Inflammatory macrophage (primary cell): ENCODE measurements at places on chromosomes 2 and 18.

- no peak for DNase-seq
These were observed 9.5 kb downstream of the CHPF start for GRCh38 chr2:219533930-219534661.

DNA sequence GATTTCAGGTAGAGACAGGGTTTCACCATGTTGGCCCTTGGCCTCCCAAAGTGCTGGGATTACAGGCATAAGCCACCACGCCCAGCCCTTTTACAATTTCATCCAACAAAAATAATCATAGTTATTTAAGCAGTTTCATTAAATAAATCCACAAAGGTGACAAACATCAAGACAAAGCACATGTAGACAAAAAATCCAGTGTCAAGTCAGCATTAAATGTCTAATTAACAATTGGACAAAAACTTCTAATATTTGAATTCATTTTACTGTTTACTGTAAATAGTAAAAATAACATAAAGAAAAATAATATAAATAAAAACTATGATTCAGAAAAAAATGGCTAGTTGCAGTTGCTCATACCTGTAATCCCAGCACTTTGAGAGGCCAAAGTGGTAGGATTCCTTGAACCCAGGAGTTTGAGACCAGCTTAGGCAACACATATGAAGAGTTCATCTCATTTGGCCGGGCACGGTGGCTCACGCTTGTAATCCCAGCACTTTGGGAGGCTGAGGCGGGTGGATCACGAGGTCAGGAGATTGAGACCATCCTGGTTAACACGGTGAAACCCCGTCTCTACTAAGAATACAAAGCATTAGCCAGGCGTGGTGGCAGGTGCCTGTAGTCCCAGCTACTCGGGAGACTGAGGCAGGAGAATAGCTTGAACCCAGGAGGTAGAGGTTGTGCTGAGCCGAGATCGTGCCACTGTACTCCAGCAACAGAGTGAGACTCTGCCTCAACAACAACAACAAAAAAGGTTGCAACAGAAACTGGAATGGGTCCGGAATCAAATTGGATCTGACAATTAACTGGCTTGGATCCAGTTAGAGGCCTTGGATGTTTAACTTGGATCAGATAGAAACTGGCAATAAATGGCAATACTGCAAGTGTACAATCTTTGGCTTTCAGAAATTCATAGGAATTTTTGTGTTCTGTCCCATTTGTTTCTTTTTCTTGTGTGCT lies 56.9 kb upstream of the MAT2A start:
- no peak for DNase-seq

DNA sequence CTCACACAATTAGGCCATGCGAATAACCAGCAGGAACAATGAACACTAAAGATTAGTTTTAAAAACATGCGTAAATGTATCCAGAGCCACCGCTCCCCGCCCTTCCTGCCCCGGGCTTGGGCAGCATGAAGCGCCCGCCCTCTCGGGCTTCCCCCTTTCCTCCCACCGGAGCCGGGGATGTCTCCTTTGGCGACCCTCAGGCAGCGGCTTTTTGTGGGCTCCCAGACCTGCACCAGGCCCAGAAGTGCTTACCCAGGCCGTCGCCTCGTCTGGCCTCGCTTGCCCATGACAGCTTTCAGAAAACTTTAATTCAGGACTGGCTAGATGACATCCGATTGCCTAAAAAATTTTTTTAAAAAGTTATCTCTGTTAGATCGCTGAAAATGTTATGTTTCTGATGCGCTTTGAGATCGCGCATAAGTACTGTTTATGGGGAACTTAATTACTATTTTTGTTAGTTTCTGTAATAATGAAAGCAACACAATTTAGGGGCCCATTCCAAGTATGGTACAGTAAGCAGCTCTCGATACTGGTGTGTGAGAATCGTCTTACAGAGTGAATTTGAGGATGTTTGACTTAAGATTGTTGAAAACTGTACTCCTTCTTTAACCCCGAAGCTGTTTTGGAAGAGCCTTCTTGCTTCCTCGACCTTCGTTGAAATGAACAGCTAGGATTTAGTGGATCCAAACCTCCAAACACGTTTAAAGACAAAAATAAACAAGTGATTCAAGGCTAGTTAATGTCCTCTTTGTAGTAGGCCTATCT lies 1.1 kb downstream of the MAP3K20 start:
- DNase-seq = peak; percentile 8

- DNase-seq = peak; percentile 55
These were observed 212.6 kb downstream of the TNS1 start for GRCh38 chr2:217790195-217790594.

DNA sequence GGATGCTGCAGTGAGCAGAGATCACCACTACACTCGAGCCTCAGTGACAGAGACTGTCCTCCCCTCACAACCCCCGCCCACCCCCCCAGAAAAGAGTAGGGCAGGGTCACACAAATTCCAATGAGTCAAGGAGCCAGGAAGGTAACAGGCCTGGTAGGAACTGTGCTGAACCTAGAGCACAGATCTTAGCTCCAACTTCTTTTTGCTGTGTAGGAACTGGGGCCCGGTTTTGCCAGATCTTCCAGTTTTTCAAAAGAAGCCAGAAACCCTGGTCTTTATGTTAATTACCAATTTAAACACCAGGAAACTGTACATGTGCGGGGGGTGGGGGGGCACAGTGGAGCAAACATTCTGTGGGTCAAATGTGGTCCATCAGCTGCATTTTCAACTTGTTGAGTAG lies 71.0 kb downstream of the PRPF40A start:
- DNase-seq = no peak

GRCh38 chr2:145543155-145543554 lies 1023.2 kb upstream of the ZEB2 start:
- DNase-seq = no peak

GRCh38 chr2:18924886-18925285 lies 335.5 kb upstream of the NT5C1B start:
- no peak for DNase-seq

- DNase-seq = no peak
These were observed 36.9 kb upstream of the KLF7 start for GRCh38 chr2:207202645-207203044.

DNA sequence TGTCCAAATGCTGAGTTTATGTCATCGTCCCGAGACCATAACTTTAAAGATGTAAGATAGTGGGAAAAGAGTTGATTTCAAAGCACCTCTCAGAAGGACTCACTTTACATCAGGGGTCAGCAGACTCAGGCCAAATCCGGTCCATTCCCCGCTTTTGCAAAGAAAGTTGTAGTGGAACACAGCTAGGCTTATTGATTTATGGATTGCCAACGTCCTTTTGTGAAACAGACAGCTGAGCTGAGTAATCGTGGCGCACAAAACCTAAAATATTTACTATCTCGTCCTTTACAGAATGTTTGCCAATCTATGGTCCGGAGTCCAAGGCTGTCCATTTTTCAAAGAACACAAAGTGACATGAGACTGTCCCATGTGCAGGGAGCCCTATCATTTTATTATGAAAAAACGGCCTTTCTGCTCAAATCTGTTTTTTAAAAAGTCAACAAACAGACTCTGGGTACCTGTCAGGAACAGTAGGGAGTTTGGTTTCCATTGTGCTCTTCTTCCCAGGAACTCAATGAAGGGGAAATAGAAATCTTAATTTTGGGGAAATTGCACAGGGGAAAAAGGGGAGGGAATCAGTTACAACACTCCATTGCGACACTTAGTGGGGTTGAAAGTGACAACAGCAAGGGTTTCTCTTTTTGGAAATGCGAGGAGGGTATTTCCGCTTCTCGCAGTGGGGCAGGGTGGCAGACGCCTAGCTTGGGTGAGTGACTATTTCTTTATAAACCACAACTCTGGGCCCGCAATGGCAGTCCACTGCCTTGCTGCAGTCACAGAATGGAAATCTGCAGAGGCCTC lies at the start of gene IL1RN:
Gene IL1RN, plus strand, starts transcription at position 754 of the 801 bp plus-strand sequence. Its CDS starts 27 bp downstream, at position 781.
- peak; percentile 95 for DNase-seq

GRCh38 chr2:232013701-232014353 lies 52.3 kb downstream of the DIS3L2 start:
- DNase-seq = peak; percentile 67

DNA sequence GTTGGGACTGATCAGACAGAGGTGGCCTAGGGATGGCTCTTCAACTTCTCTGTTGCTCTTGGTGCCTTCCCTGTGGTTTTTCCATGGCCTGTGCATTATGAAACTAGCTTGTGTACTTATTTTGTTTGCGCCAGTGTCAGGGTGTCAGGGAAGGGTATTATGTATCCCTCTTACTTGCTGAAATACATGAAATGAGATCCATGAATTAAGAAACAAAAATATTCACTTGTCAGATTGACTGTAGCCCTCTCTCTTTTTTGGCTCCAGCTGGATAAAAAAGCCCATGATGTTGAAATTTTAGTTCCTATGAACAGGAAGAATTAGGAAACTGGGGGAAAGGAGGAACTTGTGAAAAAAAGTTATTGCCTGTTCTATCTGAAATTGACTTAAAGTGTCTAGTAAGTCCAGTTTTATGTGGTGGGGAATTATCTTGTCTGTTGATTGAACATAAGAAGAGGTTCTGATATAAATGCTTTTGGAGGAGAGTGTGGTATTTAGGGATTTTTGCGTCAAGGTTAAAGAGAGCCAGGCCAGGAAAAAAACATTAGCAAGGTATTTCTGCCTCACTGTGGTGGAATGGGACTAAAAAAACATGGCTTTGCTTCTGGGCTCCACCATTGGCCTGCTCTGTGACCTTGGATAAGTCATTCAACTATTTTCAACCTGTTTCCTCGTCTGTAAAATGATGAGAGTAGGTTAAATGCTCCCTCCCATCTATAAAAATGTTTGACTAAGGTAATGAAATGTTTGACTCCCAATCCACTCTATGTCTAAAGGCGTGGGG lies 12.0 kb downstream of the UGP2 start:
- peak; percentile 36 for DNase-seq

- DNase-seq = no peak
These were observed 11.9 kb downstream of the TWIST2 start for GRCh38 chr2:238859636-238860347.

GRCh38 chr2:236340251-236340650 lies 76.0 kb upstream of the ASB18 start:
- DNase-seq = no peak
